ENCODE measurements at places on chromosomes 2 and 18.

DNA sequence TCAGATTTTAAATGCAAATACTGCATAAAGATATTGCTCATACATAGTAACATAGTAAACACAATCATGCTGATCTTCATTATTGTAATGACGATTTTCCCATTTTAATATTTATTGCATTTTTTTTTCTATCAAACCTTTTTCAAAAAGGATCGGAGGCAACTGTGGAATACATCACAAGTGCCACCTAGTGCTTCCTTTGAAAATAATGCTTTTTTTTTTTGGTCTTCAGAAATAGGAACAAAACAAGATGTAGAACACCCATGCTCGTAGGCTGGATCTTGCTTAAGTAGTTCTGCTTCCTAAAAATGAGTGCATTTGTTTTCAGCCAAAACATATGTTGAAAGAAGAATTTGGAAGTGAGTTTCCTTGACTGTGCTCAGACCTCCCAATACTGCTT is 35.7 kb upstream of the GPR155 start:
- no peak for DNase-seq

DNA sequence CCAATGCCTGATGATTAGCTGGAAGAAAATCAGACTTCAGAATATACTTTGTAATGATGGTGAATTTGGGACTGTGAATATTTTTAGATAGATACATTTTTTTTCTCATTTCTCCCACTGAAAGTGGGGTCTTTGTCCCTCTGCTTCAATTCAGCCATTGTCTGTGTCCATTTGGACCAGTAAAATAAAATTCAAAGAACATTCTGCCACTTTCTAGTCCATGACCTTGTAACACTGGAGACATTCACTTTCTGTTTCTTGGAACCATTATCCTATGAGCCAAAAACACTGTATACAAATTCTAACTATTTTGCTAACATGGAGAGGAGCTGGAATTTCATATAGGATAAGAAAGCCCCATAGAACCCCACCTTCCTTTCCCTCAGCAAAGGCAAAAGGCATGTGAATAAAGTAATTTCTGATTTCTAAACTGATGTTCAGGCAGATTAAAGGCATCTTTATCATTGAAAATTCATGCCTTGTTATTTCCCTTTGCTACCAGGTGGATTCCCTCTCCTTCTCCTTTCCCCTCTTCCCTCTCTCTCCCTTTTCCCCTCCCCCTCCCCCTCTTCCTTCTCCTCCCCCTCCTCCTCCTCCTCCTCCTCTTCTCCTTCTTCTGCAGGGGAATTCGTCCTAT is 2010.4 kb upstream of the LRRTM1 start:
- no peak for DNase-seq

DNA sequence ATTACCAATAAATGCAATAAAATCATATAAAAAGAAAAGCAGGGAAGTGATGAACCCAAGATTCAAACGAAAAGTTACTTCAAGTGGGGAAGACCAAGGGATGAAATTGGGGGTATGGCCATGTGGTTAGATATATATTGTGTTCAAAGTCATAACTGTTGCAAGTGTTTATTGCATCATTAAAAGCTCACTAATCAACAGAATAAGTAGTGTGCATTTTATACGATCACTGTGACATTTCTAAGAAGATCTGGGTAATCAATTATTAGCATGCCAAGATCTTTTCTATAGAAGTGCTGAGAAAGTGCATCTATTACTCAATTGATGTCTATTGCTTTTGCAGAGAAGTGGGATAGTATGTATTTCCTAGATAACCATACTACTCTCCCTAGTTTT is 52.9 kb downstream of the VSNL1 start:
- DNase-seq: no peak

- DNase-seq: no peak
Observed at GRCh38 chr18:23134780-23135549, at the start of gene CABLES1. Gene CABLES1, plus strand, starts transcription at chr18:23135485. Its CDS starts 278 bp downstream, at chr18:23135763.

GRCh38 chr2:68926796-68927195 is 25.9 kb downstream of the GKN2 start:
- DNase-seq: no peak

DNA sequence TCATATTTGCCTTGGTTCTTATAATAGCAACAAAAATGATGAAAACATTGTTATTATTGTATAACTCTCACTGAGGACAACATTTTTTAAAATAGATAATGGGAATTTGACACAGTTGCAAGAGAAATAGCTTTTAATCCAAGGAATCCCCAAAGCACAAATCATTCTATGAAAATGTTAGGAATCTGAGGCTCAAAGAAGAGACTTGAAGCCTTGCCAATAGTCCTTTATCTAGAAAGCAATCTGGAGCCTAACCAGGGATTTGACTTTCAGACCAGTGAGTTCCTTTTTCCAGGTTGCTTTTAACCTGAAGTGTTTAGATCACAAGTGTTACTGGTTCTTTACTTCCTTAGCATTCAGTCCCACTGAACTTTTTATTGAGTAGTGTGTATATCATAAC is 574.5 kb upstream of the ZEB2 start:
- DNase-seq: no peak

DNA sequence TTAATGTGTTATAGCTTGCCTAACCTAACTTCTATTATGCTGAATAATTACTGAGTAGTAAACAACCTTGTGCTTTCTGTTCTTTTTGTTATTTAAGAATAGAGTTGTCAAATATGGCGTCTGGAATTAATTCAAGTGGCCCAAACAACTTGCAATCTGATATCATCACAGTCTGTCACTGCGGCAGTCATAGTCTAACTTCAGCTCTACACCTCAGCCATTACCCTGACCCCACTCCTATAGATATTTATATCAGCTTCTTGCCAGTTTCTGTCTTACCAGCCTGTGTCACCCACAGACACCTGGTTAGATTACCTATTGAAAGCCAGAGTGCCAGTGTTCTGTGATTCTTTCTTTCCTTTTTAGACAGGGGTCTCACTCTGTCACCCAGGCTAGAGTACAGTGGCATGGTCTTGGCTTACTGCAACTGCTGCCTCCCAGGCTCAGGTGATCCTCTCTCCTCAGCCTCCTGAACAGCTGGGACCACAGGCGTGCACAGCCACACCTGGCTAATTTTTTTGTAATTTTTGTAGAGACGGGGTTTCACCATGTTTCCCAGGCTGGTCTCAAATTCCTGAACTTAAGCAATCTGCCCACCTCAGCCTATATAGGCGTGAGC is 14.1 kb upstream of the KLHL41 start:
- DNase-seq: no peak

- DNase-seq: no peak
Observed at GRCh38 chr2:39234754-39235153, 9.0 kb downstream of the CDKL4 start.

- DNase-seq: no peak
Observed at GRCh38 chr2:136025057-136025973, 39.9 kb upstream of the DARS1 start.

- no peak for DNase-seq
Observed at GRCh38 chr18:48767090-48767690, 183.6 kb downstream of the SMAD7 start.
